Effector CD8-positive, alpha-beta T cell (primary cell): ENCODE measurements at places on chromosomes 2 and 18.

GRCh38 chr2:196891136-196891535, 35.4 kb downstream of the PGAP1 start:
- DNase-seq: no peak

GRCh38 chr2:144230448-144231085, 289.4 kb downstream of the ZEB2 start:
- no peak for DNase-seq

DNA sequence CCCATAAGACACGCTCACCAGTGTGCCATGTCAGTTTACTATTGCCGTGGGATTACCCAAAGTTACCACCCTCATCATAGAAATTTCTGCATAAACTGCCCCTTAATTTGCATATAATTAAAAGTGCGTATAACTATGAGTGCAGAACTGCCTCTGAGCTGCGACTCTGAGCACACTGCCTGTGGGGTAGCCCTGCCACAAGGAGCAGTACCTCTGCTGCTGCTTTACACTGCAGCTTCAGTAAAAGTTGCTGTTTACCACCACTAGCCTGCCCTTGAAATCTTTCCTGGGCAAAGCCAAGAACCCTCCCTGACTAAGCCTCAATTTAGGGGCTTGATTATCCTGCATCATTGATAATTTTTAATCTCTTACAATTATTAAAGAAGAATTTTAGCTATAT, 213.9 kb upstream of the MAP2 start:
- DNase-seq: no peak

DNA sequence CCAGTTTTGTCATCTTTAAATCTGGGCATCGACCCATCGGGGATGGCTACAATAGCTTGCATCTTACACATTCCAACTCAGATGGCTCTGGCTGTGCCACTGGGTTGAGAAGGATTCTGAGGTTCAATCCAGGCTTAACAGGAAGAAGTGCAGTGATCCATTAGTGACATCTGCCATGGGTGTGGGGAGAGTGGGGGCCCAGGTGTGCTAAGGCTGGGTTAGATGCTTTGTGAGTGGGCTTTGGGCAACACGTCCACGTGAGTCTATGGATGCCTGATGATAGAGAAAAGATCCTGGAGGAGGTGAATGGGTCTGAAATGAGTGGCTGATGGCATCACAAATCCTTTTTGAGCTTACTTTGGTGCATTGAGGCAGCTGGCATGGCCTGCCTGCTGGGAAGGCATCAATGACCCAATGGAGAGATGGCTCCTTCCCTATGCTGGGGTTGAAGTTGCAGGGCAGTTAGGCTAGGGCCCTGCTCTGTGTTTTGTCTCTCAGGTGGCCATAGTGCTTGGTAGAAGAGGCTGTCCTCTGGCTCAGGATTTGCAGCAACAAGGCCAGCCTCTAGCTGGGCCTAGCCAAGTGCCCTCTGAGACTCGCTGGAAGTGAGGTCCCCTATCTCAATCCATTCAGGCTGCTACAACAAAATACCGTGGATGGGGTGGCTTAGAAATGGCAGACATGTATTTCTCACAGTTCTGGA, 56.7 kb downstream of the HS1BP3 start:
- DNase-seq: no peak

- no peak for DNase-seq
Observed at GRCh38 chr2:238220274-238220891, 16.9 kb upstream of the ILKAP start.

DNA sequence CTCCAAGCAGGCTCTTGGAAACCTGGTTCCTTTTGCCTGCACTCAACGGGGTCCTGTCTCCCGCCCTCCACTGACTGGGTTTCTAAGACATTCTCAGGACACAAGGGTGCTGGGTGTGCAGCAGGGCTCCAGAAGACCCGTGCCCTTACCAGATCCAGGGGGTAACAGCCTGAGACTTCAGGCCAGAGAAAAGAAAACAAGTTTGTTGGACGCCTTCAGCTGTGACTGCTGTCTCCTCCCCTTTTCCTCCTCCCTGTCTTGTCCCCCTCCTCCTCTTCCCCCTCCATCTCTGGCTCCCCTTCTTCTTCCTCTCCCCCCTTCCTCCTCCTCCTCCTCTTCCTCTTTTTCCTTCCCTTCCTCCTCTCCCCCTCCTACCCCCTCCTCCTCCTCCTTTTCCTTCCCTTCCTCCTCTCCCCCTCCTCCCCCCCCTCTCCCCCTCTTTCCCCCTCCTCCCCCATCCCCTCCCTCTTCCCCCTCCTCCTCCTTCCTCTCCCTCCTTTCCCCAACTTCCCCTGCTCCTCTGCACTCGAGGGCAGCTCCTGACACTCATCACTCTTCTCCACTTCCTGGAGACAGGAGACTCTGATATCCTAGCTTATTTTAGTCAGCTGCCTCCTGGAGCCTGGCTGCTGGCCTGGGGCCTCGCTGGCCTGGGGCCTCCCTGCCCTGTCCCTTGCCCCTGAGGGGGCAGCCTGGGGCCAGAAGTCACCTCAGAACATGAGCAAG, 12.4 kb downstream of the ADRA2B start:
- no peak for DNase-seq

GRCh38 chr2:74001121-74001520, 16.4 kb downstream of the TET3 start:
- no peak for DNase-seq

DNA sequence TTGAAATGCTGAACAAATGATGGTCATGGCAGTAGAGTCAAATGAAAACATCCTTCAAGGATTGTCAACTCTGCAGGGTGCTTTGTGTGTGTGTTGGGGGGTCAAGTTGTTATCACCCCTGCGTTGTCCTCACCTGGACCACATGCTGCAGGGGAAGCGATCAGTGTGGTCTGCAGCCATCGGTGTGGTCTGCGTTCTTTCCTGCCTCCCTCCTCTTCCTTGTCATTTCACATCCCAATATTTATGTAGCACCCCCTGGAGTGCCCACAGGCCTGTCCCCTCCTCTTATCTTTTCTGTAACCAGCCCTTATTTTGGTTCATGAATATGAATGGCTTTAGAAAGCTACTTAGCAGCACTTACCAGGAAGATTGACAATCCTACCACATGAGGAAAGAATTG, 38.9 kb downstream of the UGP2 start:
- no peak for DNase-seq

GRCh38 chr2:126227250-126227649, 428.7 kb upstream of the GYPC start:
- no peak for DNase-seq

GRCh38 chr18:53911200-53911599, 313.3 kb downstream of the MBD2 start:
- DNase-seq: no peak

- DNase-seq: no peak
Observed at GRCh38 chr2:33110461-33110860, 163.7 kb downstream of the LTBP1 start.

GRCh38 chr2:215906458-215906857, 106.9 kb downstream of the MREG start:
- DNase-seq: no peak

DNA sequence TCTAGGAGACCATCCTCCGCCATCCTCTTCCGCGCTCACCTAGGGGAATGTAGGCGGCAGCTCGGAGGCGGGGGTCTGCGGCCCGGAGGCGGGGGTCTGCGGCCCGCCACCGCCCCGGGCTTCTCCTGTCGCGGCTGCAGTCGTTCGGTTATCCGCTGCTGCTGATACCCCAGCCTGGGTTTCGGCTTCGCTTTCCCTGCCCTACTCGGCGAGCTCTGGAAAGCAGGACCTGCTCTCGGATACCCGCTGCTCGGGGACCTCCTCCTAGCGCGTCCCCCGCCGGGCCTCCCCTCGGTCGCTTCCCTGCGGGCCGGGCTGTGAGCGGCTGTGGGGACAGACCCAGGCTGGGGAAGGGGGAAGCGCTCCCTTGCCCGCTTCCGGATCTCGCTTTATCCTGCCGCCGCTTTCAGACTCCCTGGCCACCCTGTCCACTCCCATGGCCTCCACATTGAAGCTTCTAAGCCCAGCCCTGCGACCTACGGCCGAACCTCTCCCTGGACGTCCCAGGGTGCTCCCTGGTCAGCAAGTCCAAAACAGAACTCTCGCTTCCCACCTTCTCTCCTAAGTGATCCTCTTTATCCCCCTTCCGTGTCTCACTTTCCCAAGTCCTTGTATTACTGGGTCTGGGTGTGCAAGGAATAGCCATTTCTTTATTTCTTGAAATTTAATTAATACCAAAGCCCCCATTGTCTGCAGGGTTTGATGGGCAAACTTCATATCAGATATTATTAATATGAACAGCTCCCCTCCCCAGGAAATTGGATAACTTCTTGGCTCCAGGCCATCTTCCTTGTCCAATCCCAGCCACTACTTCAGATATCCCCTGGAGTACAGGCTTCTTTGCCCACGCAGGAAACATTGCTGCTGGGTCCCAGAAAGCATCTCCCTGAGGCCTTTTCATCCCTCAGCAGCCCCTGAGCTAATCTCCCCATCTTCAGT, 769 bp downstream of the FKBP1B start:
- no peak for DNase-seq

- DNase-seq: no peak
Observed at GRCh38 chr2:142975239-142975638, 97.8 kb downstream of the KYNU start.

- DNase-seq: no peak
Observed at GRCh38 chr2:43421194-43421593, 174.6 kb downstream of the THADA start.

DNA sequence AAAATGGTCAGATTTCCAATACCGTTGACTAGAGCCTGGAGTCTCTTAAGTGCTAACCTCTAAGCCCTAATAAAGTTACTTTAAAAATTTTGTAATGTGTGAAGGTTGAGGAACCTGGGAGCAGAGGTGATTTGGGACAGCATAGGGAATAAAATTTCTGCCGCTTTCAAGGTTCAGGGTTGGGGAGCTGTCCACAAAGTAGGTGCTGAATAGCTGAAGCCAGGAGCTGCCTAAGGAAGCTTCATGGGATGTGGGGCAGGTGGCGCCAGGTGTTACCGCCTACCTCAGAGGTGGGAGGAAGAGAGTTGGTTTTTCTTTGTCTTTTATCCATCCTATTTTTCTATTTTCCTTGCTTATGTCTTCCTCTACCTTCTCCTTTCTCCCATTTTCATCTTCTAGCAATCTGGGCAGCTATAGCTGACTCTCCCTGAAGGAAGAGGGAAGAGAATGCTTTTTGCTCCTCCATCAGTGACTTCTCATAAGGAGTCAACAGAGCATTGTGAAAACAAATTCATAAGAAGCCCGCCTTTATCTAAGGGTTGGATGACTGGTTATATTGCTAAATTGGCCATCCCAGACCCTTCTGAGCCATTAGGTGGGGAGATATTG, 178.7 kb downstream of the CLIP4 start:
- DNase-seq: no peak

GRCh38 chr2:128490881-128491691, 172.4 kb upstream of the HS6ST1 start:
- DNase-seq: no peak

DNA sequence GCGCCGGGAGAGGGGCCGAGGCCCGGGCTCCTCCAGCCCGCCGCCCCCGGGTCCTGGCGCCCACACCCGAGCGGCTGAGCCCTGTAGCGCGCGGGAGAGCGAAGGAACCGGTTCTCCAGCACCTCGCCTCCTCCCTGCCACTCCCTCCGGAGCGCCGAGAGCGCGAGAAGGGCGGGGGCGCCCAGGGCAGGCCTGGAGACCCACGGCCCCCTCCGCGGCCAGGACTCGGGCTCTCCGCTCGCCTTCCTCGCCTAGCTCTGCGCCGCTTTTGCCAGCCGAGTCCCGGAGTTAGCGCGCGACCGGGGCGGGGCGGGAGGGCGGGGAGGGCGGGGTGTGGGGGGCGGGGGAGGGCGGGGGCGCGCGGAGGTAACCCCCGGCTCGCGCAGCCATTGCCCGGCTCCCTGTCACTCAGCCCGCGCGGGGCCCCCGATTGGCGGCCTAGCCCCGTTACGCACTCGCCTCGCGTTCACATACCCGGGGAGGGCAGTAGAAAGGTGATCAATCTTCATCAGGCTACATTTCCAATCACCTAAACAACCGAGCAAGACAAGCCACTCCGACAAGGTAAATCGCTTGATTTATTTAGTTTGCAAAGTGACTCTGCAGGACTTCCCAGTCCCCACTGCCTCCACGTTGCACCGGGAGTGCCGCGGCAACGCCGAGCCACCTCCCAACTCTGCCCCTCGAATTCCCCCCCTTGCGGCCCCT, at the start of gene OTX1:
Gene OTX1, plus strand, starts transcription at position 497 of the 708 bp plus-strand sequence. CDS start 2,161 bp downstream, outside the sequence.
- DNase-seq: no peak

DNA sequence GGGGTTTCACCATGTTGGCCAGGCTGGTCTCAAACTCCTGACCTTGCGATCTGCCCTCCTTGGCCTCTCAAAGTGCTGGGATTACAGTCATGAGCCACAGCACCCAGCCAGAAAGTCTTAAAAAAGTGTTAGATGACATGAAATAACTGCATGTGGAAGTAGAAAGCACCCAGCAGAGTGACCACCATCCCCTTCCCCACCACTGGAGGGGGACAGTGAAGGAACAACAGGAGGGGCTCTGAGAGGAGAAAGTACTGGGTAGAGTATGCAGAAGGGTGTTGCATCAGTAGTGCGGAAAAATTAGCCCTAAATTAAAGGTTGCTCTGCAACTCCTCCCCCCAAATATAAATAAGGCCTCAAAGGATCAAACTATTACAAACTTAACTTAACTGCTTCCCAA, 230.5 kb downstream of the ZNF521 start:
- DNase-seq: no peak

GRCh38 chr2:222943820-222944219, 83.0 kb downstream of the ACSL3 start:
- DNase-seq: no peak

- no peak for DNase-seq
Observed at GRCh38 chr2:121078899-121079298, 206.1 kb downstream of the TFCP2L1 start.

- no peak for DNase-seq
Observed at GRCh38 chr18:3162181-3162580, 57.6 kb downstream of the MYOM1 start.

- DNase-seq: peak; percentile 67
Observed at GRCh38 chr18:35267161-35267651, 22.8 kb downstream of the ZSCAN30 start.

- DNase-seq: no peak
Observed at GRCh38 chr2:143177096-143177786, 48.0 kb downstream of the ARHGAP15 start.

DNA sequence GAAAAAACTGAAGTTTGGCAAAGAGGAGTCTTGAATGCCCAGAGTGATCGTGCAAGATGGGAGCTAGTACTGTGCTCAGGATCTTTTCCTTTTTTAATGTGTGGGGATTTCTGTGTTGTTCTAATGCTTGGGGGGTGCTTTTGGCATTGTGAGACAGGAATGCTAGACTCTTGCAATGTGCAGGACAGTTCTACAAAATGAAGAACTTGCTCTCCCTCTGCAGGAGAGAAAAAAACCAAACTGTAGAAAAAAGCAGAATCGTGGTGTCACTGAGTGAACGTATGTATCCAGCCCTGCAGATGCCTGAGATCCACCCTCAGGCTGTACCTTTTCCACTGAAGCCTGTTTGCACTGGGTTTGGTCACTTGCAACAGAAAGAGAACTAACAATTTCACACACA, 12.1 kb upstream of the TTC39C start:
- DNase-seq: no peak

GRCh38 chr2:174121175-174121574, 127.2 kb downstream of the OLA1 start:
- no peak for DNase-seq
